HS-5 (cell line): ENCODE measurements at places on chromosomes 1 and 21.

GRCh38 chr1:172647110-172647564 lies 11.8 kb upstream of the FASLG start:
- DNase-seq = no peak

GRCh38 chr1:61975638-61976037 lies 219.0 kb upstream of the L1TD1 start:
- no peak for DNase-seq

GRCh38 chr1:117652421-117652820 lies 46.6 kb downstream of the TENT5C start:
- DNase-seq = no peak

GRCh38 chr1:204176049-204176448 lies 9.9 kb upstream of the REN start:
- DNase-seq = no peak

GRCh38 chr1:165898837-165899236 lies 71.4 kb downstream of the UCK2 start:
- peak; percentile 98 for DNase-seq

DNA sequence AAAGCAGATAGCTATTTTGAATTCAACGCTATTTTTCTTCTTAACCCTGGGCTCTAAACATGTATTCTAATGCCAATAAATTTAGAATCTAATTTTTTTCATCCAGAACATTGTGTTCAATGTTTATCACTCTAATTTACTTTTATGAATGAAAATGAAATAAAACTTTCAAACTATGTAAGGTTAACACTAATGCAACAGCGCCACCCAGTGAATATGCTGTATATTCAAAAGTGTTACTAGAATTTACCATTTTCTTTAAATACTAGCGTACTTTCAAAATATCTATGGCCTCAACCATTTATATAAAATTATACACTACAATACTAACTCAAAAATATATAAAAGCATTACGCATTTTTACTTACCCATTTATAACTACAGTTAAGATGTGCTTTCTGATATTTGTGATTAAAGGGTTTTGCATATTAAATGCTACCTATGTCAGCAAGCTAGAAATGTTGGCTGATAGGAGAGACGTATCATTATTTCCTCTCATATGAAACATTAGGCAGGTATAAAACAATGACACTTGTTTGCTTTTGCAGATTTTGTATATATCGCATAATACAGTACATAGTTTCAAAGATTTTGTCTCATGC lies 5.9 kb upstream of the NUF2 start:
- no peak for DNase-seq

GRCh38 chr1:94000510-94001282 lies 91.5 kb upstream of the GCLM start:
- no peak for DNase-seq

DNA sequence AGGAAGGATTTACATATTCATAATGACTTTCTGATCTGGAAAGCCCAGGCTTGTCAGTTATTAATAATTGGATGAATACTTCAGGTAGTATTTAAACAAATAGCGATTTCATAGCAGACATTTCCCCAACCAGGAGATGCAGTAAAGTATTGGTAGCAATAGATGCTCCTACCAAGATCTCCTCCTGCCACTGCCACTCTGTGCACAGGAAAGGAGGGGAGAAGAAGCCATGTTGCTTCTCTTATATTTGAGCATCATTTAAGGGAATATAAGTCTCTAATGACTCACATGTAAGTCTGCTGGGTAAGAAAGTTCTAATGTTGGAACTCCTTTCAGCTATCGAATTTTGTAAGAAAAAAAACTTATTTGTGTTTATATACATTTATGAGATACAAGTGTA lies 420 bp upstream of the IFI16 start:
- no peak for DNase-seq

- DNase-seq = no peak
Measured at GRCh38 chr1:24364605-24364974, 45.4 kb downstream of the GRHL3 start.

DNA sequence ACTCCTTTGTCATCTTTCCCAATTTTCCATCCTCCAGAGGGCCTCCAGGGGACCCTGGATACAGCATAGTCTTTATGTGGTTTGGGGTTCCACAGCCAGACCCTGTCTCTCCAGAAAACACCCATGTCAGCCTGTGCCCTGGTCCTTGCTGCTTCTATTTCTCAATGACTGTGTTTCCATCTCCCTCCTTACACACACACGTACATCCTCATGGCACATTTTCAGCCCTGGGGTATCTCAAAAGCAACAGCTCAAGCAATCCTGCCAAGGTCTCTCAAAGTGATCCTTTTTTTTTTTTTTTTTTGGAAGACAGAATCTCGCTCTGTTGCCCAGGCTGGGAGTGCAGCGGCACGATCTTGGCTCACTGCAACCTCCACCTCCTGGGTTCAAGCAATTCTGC lies 22.3 kb downstream of the QSOX1 start:
- no peak for DNase-seq

- DNase-seq = no peak
Measured at GRCh38 chr1:23872421-23872820, 4.3 kb upstream of the FUCA1 start.

GRCh38 chr1:150895618-150896017 lies 8.7 kb downstream of the CTXND2 start:
- no peak for DNase-seq

- no peak for DNase-seq
Measured at GRCh38 chr1:18893120-18893519, 9.2 kb downstream of the ALDH4A1 start.

DNA sequence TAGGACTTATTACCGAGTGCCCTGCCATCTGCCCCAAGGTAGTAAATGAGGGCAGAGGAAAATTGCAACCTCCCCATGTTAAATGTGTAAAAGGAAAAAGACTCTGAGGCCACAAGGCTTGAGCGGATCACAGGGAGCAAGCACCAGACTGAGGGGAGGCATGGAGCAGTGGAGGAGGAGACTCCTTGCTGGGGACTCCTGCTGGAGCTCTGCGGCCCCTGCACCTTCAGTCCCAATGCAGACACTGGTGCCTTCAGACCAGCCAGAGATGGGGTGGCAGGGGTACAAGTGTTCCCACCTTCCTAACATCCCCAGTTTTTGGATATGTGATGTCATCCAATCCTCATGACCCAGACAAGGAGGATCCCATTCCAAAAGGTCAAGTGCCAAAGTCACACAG lies 128.4 kb upstream of the NGF start:
- DNase-seq = no peak

DNA sequence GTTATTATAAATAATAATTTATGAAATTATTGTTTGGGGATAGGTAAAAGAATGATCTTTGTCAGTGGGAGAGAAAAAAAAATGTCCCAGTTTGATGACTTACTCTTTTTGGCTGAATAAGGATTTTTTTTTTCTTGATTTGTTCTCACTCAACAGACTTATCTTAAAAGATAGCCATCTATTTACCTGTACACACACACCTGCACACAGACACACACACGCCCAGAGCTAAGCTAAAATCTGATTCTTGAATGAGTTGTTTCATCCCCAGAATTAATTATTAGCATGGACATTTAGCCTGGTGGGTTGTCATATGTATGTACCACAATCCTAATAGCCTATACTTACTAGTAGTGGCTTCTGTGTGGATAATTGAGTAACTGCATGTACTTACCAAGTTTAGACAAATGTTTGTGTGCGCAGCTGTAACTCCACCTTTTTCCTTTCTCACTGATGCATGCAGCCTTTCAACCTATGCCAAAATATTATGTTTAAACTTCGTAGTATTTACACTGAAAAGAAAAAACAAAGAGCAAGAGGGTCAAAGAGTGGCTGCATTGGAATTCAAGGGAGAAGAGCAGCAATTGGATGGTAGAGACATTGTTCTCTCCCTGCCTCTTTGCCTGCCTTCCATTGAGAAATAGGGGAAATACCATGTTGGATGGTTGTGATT lies 174.3 kb downstream of the ADGRL2 start:
- DNase-seq = no peak

DNA sequence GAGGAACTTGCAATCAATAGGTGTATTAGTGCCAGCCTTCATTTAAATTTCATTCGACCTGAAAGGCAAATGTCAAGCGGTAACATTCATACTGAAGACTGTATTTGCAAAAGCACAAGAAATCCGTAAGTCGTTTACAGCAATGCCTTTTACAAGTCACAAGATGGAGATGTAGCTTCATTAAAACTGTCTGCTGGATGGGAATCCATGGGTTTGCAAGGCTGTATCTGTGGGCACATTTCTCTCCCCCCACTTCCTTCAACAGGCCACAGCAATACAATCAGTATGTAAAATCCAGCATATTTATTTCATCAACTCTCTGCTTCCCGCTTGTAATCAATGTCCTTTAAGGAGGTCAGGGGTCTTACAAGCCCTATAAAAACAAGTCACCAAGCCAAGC lies 147.1 kb downstream of the SLC45A1 start:
- no peak for DNase-seq

DNA sequence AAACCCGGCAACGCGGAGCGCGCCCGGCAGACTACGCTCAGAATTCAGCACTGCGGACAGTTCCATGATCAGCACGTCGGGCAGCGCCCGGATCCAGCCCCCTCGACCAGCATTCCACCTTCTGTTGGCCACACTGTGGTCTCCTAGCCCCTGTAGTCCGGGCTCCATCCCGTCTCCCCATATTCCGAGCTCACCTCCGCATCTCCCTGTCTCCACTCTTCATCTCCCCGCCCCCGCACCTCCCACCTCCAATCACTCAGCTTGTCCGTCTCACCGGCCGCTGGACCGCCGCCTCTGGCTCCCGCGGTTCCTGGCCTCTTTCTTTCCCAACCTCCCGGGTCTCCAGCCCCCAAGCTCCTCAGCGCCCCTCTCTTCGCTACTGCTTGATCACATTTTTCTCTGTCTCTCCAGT lies 500 bp downstream of the EPHA10 start:
- no peak for DNase-seq

DNA sequence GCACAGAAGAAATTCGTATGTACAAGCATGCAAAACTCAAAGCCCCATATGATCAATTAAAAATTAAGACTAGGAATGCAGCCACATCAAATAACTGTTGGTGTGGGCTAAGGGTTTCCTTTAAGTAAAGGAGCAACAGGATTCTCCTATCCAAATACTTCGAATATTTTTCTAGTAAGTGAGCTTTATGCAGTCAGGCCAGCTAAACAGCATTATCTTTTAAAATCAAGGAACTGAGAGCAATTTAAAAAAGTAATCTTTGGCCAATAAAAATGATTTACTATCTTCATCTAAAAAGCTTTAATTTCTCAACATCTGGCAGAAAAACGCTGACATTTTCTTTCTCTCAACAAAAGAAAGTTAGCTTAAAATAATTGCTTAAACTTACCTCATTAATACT lies 19.8 kb downstream of the CNN3 start:
- DNase-seq = no peak

GRCh38 chr1:29243023-29243870 lies 6.9 kb downstream of the PTPRU start:
- DNase-seq = no peak

DNA sequence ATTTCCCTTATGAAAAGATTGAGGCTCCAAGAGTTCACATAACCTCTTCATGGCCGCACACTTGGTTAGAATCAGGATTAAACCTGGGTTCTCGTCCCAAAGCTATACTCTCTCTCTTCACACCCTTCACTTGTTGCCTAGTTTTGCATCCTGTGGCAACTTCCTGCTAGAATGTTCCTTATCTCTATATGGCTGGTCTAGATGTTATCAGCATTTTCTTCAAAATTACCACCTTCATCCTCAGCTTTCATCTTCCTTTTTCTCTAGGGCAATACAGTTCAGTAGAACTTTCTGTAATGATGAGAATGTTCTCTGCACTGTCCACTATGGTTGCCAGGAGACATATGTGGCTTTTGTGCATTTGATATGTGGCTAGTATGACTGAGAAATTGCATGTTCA lies 31.1 kb upstream of the BCAR3 start:
- DNase-seq = no peak

- no peak for DNase-seq
Measured at GRCh38 chr1:197198333-197198732, 51.9 kb upstream of the ASPM start.

DNA sequence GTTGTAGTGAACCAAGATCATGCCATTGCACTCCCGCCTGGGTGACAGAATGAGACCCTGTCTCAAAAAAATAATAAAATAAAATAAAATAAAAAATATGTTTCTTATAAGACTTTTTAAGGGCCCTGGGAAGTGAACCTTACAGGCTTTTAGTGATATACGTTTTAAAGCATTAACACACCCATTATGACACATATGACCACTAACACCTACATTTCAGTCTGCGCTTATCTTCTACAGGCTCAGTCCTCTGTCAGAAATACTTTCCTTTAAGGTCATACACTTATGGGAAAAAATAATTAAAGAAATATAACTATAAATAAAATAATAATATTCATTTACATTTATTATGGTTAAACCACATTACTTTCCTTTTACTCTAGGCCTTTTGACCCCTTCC lies 21.9 kb downstream of the ADSS2 start:
- no peak for DNase-seq

GRCh38 chr1:239982762-239983161 lies 108.9 kb upstream of the FMN2 start:
- DNase-seq = no peak

DNA sequence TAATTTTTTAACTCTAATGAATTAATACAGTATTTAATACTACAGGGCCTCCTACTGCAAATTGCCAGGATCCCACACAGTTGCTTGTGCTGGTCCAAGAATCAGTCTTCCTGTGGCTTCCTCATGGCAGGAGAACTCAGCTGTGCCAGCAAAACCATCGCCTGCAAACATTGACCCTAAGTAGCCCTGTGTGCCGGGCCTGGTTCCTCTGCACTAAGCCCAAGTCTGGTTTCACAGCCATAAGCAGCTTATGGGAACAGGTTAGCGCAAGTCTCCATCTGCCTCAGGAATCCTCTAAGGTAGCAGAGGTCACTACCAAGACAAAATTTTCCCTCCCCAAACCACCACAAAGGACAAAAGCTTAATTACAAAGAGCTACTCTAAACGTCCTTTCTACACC lies 216.6 kb downstream of the PLA2G4A start:
- DNase-seq = no peak

GRCh38 chr1:225097175-225097574 lies 167.7 kb downstream of the DNAH14 start:
- DNase-seq = no peak

DNA sequence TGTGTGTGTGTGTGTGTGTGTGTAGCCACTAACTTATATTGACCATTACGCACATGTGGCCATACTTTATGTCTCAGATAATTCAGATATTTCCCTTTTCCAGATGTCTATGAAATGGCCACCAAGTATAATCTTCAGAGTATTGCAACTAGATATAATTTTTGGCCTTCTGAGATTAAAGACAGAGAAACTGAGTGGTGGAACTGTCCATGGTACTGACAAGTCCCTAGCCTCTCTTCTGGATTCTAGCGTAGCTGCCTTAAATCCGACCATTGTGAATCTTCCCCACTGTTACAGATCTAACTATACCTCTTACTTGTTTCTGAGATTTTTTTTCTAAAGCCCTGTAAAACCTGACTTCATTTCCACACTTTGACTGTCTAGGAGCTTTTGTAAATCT lies 100.0 kb upstream of the SERTAD4 start:
- no peak for DNase-seq

- DNase-seq = no peak
Measured at GRCh38 chr21:42061195-42061985, 9.7 kb upstream of the UMODL1 start.

- no peak for DNase-seq
Measured at GRCh38 chr1:21921100-21921875, 15.8 kb downstream of the HSPG2 start.
